ENCODE measurements at places on chromosomes 12 and 14.
A peak's percentile ranks its signal among the peaks of the same experiment; 100 is the strongest.

DNA sequence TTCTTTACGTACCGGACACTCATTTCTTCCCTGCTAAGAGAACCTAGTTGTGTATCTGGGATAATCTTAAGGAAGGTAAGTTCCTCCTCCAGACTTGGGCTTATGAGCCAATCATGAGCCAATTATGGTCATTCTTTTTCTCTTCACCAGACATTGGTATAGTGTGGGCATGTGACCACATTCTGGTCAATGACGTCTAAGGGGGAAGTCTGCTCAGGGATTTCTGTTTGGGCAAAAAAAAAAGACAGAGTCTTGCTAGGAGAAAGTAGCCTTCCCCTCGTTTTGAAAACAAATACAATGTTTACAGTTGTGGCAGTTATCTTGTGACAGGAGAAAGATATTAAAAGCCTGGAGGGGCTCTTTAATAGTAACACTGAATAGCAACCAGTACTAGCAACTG, 20.1 kb upstream of the PLXNC1 start:
- DNase-seq = no peak

DNA sequence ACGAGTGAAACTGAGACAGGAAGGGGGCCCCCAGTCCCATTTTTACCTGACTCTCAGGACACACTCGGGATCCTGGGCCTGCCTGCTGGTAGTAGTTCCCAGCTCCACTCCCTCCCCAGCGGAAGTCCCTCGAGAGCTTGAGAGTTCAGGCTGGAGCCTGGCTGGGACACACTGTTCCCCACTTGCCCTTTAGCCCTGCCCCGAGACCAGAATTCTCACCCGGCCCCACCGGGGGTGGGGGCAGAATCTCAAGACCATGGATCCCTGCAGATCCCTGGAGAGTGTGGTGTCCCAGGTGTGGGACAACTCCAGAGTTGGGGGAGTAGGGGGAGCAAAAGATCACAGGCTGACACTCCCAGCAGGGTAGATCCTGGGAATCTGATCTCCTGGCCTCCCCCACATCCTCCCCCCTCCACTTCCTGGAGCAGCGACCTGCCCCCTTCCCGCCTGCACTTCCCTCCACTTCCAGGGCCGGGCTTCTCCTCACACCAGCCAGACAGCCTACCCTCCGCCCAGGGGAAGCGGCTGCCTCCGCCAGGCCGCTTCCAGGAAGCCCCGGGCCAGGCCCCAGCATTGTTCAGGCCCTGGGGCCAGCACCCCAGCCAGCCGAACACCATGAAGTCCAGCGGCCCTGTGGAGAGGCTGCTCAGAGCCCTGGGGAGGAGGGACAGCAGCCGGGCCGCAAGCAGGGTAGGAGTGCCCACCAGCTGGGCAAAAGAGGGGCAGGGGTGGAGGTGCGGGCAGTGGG, at the start of gene TNS2:
Gene TNS2, plus strand, starts transcription at position 495 of the 748 bp plus-strand sequence. Its CDS starts 121 bp downstream, at position 616.
- DNase-seq = peak; percentile 71

- DNase-seq = no peak
Measured at GRCh38 chr12:100445081-100445481, 28.6 kb upstream of the NR1H4 start.

DNA sequence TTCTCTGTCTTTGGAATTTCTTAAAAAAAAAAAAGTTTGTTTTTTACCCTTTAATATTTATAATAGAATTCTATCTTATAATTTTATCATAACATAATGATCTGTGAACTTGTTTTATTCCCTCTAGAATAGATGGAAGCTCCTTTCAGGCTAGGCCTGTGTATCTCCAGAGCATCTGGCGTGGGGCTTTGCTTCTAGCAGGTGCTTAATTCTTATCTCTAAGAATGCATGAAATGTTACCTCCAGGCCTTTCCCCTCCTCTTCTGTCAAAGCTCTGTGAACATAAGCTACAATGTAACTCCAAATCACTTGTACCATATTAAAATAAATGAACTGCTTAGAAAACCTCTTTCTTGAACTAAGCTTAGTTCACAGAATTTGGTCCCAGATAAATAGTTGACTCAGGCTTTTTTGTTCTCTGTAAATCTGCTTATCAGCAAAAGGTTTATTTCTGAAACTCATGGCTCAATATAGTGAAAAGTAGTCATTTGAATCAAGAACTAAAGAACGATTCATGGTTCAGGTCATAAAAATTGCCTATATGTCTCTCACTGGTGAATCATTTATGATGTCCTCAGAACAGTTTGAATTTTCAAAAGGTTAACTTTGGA, 407.1 kb downstream of the TRHDE start:
- no peak for DNase-seq

GRCh38 chr12:159156-159782, 54.7 kb downstream of the SLC6A12 start:
- no peak for DNase-seq

GRCh38 chr12:11969437-11970154, 101.1 kb upstream of the BCL2L14 start:
- no peak for DNase-seq

DNA sequence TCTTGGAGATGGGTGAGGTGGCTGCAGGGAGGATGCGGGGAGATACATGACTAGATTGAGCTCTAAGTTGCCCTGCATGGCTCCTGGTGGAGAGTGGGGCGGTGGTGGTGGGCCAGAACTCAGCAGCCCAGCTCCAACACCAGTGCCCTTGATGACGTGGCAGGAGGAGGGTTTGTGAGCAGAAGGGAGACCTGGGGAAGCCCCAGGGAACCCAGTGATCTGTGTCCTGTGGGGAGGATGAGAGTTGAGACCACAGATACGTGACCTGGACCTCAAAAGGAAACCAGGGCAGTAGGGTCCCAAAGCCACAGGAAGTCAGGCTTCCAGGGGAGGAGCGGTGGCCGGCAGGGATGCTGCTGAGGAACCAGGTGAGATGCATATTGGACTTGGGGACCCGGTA, 989.1 kb upstream of the TMEM132C start:
- DNase-seq = no peak

- DNase-seq = no peak
Measured at GRCh38 chr12:12249216-12250050, 17.4 kb downstream of the LRP6 start.

DNA sequence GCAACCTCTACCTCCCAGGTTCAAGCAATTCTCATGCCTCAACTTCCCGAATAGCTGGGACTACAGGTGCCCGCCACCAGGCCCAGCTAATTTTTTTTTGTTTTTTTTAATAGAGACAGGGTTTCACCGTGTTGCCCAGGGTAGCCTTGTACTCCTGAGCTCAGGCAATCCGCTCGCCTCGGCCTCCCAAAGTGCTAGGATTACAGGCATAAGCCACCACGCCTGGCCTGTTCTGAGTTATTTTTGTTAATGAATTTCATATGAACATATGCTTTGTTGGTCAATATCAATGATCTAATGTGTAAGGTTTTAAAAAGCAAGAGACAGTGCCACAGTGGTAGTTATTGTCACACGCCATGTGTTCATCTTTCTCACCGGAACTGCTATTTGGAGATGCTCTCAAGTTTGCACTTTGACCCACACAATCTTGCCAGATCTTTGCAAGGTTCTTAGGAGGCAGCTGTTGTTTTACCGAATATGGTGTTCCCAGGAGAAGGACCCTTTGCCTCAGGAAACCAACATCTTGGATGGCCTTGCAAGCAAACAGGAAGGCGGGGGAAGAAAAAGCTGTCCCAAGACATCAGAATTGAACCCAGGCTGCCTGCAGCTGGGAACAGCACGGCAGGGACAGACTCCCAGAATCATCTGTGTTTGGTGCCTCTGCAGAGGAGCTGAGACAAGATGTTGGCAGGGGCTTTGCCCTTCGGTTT, 30.0 kb downstream of the GALNT16 start:
- DNase-seq = no peak

GRCh38 chr14:100775351-100775830, 48.7 kb downstream of the DLK1 start:
- DNase-seq = no peak

DNA sequence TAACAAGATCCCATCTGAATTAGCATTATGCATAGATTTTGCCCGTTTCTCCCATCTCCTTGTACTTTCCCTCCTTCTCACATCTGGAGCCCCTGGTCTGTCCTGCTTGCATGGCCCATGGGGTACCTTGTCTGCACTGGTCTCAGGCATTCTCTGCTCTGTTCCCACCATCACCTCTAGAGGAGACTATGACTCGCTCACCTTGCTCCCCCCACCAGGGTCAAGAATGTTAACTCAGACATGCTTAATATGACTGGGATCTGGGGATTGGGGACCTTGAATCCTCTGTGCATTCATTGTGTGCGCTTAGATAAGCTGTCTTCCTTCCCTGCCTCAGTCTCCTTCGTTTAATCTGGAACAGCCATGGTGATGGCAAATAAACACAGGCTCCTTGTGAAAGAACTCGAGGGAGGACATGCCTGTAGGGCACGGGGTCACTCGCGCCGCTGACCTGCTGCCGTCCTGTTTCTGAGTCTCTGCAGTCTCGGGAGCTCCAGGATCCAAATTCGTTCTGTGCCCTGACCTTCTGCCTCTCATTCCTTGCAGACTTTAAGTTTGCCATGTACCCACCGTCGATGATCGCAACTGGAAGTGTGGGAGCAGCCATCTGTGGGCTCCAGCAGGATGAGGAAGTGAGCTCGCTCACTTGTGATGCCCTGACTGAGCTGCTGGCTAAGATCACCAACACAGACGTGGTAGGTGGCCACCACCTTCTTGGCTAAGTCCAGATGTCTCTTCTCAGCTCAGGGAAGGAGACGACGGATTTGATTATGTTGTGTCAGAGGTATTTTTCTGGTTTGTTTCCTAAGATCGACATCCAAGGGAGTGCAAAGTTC, 15.0 kb downstream of the CCND2 start:
- DNase-seq = no peak

GRCh38 chr12:128813883-128814282, 9.9 kb downstream of the SLC15A4 start:
- DNase-seq = no peak

DNA sequence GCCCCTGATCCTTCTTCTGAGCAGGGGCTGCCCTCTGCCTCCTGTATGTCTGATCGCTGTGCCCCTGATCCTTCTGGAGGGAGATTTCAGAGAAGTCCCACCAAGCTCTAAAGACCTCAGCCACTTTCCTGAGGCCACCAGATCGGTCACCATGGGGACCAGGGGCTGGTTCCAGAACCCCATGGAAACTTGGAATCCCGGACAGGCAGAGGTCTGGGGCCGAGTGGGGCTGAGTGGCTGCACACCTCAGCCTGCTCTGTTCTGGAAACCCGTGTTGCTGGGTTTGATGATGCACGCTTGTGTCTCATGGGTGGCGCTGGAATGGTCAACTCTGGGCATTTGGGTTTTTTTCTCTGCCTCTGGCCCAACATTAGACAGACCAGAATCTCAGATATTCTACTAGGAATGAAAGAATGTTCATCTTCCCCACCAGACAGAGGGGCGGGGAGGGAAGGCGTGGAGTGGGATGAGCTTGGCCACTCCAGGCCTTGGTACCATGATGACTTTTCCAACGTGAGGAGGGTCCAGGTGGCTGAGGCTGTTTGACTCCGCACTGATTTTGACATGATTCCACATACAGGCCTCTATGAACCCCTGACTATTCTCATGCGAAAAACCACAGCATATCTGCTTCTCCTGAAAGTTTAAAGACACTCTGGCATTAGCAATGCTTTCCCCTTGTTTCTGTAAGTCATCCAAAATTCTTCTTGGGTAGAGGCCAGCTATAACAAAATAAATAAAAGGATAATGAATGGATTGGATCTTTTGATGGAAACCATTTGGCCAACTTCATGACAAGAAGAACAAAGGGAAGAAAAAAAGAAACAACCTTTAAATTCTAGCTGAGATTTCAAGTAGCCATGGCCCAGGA, 114.5 kb downstream of the ADGRD1 start:
- DNase-seq = no peak

DNA sequence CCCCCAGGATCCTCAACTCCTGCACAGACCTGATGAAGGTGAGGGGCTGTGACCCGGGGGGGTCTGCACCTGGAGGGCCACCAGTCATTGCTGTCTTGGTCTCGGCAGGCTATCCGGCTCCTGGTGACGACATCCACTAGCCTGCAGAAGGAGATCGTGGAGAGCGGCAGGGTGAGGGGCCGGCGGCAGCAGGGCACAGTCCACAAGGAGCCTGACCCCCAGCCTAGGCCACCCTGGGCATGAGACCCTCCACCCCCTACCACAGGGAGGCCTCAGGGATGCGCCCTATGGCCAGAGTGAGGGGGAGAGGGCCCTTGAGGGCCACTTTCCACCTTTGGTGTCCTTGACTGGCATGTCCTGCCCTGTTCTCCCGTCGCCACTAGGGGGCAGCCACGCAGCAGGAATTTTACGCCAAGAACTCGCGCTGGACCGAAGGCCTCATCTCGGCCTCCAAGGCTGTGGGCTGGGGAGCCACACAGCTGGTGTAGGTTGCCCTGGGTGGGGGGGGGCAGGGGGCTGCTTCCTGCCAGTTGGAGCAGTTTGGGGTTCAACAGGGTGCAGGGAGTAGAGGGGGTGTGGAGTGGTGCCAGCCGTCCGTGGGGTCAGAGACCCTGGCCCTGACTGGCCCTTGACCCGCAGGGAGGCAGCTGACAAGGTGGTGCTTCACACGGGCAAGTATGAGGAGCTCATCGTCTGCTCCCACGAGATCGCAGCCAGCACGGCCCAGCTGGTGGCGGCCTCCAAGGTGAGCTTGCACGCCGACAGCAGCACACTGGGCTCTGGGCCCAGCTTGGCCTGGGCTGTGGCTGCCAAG, 25.0 kb downstream of the HIP1R start:
- DNase-seq = peak; percentile 56

DNA sequence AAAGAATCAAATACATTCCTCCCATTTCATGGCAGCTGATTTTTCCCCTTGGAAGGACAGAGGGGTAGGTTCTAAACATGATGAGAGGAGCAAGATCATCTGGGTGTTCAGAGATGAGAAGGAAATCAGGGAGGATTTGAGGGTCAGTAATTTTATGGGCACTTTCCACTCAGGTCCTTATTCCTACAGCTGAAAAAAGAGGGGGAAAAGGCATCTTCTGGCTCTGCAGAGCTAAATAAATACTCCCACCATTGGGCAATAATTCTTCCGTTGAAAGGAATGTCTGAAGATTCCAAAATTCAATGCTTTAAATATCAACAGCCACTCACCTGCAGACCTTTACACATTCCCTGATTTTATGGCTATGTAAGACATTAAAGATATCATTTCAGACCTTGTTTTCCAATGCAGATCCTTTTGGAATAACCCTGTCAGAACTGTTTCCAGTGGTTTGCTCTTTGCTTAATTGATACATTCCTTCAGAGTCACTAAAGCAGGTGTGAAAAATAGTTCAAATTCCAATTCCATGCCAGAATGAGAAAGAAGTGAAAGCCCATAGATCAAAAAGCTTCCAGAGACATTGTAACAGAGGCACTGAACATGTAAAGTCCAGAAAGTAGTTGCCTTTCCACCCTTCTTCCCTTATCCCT, 233.3 kb upstream of the KRR1 start:
- no peak for DNase-seq

DNA sequence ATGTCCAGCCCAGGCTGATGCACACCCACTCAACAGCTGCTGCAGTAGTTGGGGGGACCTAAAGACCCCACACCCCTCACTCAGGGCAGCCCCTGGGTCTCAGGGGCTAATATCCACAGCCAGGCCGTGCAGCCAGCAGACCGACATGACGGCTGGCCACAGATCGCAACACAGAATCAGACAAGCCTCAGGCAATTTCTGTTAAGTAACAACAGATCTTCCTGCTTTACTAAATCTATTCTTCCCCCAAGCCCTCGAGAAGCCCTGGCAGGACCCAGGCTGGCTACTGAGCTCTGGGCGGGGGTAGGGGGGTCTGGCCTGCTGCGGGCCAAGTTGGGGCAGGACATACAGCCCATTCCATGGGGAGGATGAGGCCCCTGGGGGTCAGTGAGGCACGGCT, 28.0 kb upstream of the NUDT14 start:
- DNase-seq = no peak
